DMS 273 treated with DMSO at 0.1 percent for 48 hours (cell line): ENCODE measurements at places on chromosomes 6 and 20.
A peak's percentile ranks its signal among the peaks of the same experiment; 100 is the strongest.

GRCh38 chr6:2220154-2220553 is 25.3 kb downstream of the GMDS start:
- no peak for DNase-seq

DNA sequence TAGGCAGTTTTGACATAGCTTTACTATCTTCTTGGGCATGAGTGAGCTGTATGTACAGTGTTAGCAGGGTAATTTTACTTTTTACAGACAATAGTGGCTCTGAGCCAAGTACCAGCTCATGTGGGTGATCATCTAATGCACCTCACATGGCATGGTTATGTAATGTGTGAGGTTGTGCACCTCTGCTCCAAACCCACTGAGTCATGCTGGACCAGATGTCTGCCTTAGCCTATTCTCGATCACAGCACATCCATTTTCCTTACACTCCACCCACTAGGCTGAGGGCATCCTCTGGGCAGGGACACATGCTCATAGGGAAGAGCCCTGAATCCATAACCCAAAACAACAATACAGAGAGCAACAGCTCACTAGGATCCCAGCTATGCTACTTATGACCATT is 71.6 kb upstream of the FBXL4 start:
- no peak for DNase-seq

- DNase-seq, result no peak
Measured at GRCh38 chr20:32762754-32763201, 593 bp downstream of the DNMT3B start.

DNA sequence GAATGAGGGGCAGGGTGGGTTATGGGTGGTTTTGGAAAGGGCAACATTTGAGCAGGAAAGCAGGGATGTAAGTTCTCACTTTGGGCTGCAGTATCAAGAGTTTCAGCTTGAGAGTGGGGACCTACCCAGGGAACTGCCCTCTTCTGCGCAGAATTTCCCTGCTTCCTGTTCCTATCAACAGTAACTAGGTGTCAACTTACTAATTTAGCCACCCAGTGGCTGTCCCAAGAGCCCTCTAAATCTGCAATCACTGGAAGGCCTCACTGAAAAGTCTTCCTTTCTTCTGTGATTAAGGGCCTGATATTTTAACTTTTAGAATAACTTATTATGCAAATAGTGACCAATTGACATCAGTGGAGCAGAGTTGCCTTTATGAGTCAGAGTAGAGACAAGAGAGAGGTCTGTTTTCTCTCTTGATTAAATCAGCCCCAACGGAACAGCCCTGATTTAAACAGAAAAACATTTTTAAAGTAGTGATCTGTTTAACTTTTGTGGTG is 118.2 kb upstream of the RIPOR2 start:
- DNase-seq, result peak; percentile 23

DNA sequence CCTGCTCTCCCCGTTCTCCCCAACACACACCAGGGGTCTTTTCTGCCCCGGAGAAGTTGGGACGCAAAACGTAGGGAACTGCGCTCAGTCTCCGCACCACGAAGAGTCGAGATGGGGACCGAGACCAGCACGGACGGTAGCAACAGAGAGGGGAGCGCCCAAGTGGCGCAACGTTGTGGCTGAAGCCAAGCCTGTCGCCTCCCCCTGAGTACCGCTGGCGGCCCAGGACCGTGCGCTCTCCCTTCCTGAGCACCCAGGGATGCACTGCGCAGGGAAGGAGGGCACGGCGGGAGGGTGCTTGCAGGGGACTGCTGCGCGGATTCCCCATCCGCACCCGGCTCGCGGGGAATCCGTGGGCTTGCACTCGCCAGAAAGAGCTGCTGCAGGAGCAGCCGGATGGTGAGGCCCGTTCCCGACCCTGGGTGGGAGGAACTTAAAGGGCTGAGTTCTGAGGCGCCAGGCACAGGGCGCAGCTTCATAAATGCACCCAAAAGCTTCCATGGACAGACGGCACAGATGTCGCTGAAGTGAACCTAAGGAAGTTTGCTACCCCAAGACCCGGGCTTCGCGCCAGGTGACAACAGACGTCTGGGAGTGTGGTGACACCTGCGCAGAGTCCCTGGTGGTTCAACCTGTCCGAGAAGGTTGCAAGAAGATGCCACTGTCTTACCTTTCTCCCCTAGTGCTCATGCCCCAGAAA is 178.7 kb downstream of the TBXT start:
- no peak for DNase-seq

GRCh38 chr20:7691647-7692269 is 248.5 kb downstream of the HAO1 start:
- DNase-seq, result no peak

DNA sequence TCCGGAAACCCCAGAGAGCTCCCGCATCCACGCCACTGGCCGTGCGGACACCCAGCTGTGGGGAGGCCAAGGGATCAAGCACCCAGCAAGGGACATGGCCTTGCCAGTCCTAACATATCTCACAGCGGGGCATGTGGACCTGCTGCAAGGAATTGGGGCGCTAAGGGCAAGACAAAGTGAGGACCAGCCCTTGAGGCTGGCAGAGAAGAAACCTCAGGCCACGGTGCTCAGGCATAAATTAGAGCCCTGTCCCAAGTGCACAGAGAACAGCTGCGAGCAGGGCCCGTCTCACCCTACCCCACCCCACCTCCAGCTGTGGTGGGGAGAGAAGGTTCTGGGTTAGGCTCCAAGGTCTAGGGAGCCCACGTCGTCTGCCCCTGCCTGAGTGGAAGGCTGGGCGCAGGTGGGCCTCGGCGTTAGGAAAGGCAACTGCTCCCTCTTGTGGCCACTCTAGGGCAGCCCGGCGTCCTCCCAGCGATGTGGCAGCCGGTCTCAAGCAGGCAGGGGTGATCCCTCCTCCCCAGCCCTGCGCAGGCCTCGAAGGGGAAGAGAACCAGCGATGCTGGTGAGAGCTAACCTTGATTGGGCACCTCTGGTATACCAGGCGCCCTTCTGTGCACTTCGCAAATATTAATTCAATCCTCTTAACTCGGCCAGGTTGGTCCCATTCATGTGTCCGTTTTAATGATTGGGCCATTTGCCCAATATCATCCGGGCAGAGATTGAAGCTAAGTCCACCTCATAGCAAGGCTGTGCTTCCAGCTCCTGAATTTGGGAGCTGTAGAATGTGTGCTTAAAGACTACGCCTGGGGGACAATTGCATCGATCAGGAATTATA is 235.8 kb downstream of the NFATC2 start:
- peak; percentile 7 for DNase-seq

- no peak for DNase-seq
Measured at GRCh38 chr6:5235830-5236229, 24.9 kb downstream of the LYRM4 start.

- DNase-seq, result no peak
Measured at GRCh38 chr20:22904386-22904785, 130.7 kb upstream of the SSTR4 start.

DNA sequence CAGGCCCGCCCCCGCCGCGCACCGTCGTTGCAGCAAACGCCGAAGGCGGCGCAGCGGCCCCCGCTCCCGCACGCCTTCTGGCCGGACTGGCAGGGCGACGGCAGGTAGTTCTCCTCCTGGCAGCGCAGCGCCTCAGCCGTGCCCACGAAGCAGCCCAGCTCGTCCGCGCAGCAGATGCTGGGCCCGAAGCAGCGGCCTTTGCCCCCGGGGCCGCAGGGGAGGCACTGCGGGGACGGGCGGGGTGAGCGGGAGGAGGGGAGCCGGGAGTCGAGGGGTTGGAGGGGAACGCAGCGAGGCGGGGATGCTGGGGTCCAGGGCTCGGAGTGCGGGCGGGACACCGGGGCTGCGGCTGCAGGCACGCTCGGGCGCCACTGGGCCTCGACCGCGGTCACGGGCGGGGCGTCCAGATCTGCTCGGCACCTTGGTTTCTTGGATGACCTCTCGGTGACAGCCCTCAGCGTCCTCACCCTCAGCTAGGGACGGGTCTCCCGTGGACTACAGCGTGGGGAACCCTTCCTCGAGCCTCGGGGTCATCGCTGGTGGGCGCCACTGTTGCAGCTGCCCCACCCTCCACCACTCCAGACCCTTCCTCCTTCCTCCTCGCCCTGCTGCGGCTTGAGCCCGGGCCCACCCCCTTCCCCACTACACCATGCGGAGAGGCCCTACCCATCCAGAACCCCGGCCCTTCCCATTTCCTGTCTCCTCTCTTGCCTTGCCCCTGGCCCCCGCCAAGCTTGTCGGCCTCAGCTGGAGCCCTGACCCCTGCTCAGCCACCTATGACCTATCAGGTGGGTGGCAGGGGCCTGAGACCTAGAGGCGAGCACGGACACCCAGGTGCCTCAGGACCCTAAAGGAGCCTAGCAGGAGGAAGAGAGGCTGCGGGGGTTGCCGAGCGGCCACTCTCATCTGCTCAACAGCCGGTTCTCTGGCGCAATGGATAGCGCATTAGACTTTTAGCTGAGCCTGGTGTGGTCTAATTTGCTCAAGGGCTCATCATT is 1.3 kb downstream of the AVP start:
- DNase-seq, result no peak

GRCh38 chr20:36542516-36543183 is 1.3 kb downstream of the MYL9 start:
- DNase-seq, result no peak

DNA sequence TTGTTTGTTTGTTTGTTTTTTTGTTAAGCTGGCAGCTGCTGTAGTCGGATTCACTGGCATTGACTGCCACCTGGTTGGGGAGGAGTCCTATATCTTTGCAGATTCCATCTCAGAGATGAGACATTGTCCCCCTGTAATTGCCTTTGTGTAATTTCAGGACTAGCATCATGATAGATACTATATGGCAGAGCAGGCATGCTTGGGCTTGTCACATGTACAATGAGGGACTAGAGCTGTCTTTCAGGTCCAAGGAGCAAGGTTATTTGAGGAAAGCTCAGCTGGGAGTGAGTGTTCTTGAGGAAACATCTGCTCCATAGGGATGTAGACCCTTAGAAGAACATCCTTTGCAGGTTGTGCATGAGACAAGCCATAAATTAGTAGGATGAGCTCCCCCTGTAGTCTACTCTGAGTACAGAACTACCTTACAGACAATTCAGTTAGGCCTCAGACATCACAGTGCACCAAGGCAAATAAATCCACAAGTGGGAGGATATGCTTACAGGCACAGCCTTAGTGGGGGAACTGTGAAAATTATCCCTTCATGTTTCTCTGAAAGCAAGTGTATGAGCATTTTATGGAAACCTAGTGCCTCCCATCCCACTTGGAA is 62.1 kb downstream of the BMP2 start:
- no peak for DNase-seq

DNA sequence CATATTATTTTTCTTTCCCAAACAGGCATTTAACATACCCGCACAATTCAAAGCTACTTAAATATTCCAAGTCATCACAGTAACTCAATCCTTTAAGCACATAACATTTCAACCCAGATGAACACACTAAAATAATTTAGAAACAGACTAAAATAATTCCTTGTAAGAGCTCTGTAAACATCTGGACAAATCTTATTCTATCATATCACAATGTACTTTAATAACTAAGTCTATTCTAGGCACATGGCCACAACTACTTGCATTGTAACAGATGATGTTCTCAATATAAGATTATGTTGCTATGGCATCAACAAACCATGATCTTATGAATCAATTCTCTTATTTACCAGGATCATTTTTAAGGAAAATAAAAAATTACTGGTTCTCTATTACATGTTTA is 123.2 kb upstream of the THEMIS start:
- no peak for DNase-seq

DNA sequence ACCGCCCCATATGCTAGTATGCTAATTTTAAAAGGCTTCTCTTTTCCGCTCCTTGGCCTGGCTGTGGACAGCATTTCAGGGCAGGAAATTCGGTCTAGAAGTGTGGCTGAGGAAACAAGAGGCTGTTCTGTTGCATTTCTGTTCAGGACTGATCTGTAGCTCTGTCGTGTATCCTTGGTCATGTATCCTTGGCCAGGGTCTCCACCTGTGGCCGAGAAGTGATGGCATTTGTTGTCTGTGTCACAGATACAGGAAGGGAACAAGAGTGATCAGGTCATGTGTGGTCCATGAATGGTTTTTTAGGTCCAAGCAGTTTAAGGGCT is 300.5 kb upstream of the SUPT3H start:
- DNase-seq, result no peak

GRCh38 chr6:39593646-39594045 is 131.6 kb downstream of the KIF6 start:
- no peak for DNase-seq

GRCh38 chr6:50128420-50129005 is 78.8 kb upstream of the DEFB112 start:
- no peak for DNase-seq

GRCh38 chr20:60232380-60232779 is 274.2 kb downstream of the CDH26 start:
- DNase-seq, result no peak

- DNase-seq, result no peak
Measured at GRCh38 chr20:14996883-14997672, 659.7 kb upstream of the FLRT3 start.

DNA sequence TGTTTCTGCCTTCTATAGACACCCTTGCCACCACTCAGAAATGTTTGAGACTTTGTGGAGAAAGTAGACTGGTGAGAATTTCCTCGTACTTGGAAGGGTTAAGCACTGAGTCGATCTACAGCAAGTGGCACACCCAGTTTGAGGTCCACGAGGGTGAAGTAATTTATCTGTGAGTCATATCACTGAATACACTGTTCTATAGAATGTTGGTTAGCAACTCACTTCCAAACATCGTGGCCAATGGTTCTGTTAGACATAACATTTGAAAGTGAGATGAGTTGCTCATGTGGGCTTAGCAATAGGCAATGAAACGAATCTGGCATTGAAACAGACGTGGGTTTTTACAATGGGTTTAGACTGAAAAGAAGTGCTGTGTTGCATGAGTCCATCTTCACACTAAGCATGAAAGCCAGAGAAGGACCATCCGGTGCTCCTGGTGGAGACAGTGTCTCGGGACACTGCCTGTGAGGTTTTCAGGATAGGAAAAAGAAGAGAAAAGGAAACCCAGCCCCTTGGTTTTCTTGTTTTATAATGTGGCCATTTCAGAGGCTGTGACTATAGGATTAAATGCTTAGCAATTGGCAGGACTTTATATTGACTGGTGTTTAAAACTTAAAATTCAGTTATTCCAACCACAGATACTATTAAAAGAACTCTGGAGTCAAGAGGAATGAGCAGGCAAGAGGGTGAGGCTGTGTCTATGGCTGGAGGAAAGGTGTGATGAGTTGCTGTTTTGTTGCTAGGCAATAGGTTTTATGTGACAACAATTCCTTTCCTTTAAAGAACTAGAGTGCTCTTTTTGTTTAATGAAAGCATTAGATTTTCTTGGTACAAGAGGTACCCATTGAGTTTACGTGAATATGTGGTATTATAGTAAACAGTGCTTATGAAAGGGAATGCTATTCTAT is 31.0 kb upstream of the EZR start:
- no peak for DNase-seq
